ENCODE measurements at places on chromosomes 16 and 17.

DNA sequence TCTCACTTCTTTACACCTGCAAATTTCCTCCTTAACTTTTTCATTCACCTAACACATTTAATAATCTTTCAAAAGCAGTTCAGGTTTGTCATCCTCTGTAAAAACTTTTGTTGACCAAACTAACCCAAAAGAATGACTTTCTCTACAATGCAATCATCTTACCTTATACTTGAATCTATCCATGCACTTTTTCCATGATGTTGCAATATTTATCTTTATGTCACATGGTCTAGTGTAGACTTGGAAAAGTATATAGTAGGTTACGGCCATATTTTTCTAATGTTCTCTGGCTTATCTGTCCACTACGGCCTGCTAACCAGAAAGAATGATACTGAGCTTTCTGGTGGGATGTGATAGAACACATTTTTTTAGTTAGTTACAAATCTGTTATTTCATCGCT lies 431.0 kb upstream of the SOX9 start:
- no peak overlapping the region for H3K4me3 ChIP-seq
- H3K27ac ChIP-seq, result no peak overlapping the region
- H3K36me3 ChIP-seq, result no peaks in the 10 kb centered on the region
- no peak for DNase-seq

DNA sequence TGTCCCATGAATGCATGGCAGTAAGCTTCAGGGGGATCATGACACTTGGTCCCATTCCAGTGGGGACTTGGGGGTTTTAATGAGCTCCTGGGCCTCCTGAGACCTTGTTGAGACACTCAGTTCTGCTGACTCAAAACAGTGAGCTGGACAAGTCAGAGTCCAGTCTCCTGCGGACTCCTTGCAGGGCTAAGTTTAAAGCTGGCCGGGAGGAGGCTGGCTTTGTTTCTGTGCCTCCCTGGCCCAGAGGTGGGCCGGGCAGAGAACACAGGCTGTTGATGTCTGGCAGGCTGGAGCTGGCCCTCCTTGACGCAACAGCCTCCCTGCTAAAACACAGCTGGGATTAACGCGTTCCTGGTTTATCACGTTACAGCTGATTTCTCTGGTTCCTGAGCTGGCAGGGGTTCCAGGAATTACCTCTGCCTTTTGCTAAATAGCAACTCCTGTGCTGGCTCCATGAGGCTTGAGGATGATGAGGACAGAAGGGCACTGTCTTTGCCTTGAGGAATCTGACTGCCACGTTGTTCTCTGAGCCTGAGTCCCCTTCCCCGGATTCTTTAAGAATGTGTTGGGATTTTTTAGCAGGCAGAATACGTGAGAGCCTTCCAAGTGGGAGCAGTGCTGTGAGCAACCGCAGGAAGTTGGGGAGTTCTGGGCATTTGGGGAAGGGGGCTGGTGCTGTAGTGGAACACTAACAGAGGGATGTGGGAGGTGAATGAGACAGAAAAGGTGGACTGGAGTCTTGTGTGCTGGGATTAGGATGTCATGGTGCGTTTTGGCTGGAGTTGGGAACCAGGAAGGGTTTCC lies 2.0 kb downstream of the GPT2 start:
- H3K27ac ChIP-seq, result no peak overlapping the region
- H3K4me1 ChIP-seq, result peaks cover 20% of the 10 kb centered on the region
- H3K27me3 ChIP-seq, result no peaks in the 10 kb centered on the region
- no peak overlapping the region for H3K4me3 ChIP-seq
- H3K36me3 ChIP-seq, result no peaks in the 10 kb centered on the region
- no peak for DNase-seq

DNA sequence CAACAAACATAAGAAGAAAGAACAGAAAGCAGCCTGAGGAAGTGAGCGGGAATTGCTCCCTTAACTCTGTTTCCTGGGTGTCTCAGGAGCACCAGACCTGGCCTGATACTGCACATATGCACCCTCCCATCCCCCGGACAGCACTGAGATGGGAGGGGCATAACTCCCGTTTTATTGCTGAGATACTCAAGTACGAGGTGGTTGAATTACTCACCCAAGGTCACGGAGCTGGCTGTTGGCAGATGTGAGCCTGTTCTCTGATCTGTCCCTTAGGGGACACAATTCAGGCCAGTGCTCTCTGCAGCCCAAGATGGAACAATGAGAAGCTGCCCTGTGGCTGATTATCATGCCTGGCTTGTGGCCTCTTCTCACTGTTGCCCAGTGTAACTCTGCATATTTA lies 9.1 kb upstream of the MED9 start:
- no peak for DNase-seq
- no peak overlapping the region for H3K4me3 ChIP-seq
- H3K27ac ChIP-seq, result no peak overlapping the region
- no peaks in the 10 kb centered on the region for H3K4me1 ChIP-seq
- H3K27me3 ChIP-seq, result peaks cover 7% of the 10 kb centered on the region

- no peaks in the 10 kb centered on the region for H3K27me3 ChIP-seq
- DNase-seq, result no peak
- H3K27ac ChIP-seq, result no peak overlapping the region
- no peak overlapping the region for H3K4me3 ChIP-seq
- no peaks in the 10 kb centered on the region for H3K4me1 ChIP-seq
- H3K36me3 ChIP-seq, result no peaks in the 10 kb centered on the region
Observed at GRCh38 chr16:27468941-27469531, 67.1 kb downstream of the IL21R start.
